ENCODE measurements at places on chromosomes 1 and 21.

DNA sequence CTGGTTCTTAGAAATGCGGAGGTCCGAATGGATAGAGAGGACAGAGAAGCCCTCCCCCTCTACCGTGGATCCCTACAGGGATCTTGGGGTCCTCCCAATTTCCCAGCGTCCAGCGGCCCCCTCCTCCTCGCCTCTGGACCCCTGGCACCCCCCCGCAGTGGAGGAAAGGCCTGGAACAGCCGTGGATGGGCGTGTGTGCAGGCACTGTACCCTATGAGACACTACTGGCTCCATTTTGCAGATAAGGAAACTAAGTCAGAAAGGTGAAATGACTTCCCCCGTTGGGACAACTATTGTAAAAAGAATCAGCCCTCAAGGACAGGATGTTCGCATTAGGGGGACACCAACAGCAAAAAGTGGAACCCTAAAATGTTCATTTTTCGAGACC lies 931 bp upstream of the CLSTN1 start:
- DNase-seq, result no peak

DNA sequence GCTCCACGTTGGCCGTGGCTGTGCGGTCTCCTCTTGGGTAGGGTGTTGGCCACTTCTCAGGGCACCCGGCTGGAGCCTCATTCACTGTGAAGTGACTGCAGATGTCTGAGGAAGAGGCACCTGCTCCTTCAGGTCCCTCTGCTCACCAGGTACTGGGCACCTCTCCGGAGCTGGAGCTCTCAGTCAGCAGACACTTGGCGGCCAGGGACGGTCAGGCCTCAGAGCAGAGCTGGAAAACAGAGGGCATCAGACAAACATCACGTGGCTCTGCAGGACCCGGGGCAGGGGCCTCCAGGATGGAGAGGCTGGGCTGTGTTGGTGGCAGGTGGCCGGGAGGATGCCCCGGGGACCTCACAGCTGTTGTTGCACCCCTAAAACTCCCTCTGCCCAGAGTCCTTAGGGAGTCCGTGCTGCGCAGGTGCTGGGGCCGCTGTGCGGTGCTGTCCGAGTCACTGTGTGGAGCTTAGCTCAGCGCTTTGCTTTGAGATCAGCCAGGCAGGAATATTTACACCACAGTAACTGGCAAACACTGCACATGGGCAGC lies 59.7 kb downstream of the SLX9 start:
- no peak for DNase-seq

- no peak for DNase-seq
These were observed 64.1 kb upstream of the TMEM51 start for GRCh38 chr1:15089258-15089992.

DNA sequence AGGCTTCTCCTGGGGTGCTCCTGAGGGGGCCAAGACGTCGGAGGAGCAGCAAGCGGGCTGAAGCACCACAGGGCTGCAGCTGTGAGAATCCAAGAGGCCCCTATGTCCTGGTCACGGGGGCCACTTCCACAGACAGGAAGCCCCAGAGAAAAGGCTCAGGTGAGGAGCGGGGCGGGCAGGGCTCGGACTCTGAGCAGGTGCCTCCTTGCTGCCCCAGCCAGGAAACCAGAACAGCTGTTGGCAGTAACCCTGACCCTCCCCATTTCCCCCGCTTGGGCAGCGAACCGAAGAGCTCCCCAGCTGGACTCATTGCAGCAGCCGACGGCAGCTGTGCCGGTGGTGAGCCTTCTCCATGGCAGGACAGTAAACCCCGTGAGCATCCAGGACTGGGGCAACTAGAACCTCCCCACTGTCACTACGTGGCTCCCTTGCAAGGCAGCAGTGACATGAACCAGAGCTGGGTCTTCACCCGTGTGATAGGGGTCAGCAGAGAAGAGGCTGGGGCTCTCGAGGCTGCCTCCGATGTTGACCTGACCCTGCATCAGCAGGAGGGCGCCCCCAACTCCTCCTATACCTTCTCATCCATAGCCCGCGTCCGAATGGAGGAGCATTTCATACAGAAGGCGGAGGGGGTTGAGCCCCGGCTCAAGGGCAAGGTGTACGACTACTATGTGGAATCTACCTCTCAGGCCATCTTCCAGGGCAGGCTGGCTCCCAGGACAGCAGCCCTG lies 625 bp downstream of the KLHDC7A start:
- DNase-seq, result no peak

DNA sequence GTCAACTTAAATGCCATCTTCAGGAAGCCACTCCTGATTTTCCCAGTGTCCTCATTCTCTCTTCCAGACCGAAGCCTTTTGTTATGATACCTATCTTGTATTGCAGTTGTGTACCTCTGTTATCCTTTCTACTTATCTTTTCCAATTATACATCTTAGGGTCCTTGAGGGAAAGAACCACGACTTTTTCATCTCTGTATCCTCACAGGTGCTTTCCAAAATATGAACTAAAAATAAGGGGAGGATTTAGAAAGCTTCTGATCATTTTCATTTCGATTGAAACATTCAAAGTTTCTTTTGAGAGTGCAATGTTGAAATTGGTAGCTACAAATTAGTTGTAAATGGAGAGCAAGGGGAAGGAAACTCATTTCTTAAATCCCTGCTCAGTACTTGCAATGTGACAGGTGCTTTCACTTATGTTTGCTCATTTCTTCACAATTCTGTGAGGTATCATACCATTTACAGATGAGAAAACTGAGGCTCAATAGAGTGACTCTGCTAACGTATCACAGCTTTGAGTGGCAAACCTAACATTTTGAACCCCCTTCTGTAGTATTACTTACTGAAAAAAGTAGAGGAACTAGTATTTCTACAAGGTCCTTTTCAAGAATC lies 24.2 kb downstream of the SLC19A2 start:
- DNase-seq, result no peak

DNA sequence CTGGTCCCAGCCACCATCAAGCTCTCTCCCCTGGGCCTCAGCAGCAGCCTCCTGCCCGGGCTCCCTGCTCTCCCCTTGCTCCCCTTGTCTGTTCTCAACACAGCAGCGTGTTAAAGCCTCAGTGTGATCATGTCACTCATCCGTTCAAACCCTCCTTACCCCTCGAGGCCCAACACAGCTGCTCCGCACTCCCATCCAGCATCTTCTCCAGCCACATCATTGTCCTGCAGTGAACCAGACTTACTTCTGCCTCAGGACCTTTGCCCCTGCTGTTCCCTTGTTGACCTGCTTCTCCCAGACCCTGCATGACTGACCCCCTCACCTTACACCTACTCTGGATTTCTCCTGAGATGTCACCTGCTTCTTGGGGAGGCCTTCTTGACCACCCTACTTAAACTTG lies 13.3 kb downstream of the CDK18 start:
- DNase-seq, result no peak

DNA sequence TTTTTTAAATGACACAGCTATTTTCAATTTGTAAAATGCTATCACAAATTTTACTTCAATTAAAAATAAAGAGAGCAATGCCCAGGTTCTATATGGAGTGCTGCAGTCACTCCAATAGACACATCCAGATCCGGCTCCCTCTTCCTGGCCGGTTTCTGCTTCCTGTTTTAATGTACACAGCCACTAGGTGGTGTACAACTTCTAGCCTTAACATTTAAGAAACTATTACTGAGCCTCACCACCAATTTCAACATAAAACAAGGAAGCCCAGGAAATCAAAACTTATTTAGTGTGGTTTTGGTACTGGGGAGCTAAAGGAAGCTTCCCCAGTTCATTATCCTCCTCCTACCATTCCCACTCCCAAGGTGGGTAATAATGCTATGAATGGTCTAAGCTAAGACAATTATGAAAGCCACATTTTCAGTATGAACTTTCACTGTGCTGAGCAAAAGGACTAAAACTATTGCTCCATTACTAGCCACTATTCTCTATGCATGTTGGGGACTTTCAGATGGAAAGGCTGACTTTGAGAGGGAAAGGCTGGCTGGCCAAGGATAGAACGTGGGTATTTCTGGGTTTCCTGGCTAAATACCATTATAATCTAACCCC lies 25.5 kb upstream of the MTMR11 start:
- DNase-seq, result peak; percentile 41

DNA sequence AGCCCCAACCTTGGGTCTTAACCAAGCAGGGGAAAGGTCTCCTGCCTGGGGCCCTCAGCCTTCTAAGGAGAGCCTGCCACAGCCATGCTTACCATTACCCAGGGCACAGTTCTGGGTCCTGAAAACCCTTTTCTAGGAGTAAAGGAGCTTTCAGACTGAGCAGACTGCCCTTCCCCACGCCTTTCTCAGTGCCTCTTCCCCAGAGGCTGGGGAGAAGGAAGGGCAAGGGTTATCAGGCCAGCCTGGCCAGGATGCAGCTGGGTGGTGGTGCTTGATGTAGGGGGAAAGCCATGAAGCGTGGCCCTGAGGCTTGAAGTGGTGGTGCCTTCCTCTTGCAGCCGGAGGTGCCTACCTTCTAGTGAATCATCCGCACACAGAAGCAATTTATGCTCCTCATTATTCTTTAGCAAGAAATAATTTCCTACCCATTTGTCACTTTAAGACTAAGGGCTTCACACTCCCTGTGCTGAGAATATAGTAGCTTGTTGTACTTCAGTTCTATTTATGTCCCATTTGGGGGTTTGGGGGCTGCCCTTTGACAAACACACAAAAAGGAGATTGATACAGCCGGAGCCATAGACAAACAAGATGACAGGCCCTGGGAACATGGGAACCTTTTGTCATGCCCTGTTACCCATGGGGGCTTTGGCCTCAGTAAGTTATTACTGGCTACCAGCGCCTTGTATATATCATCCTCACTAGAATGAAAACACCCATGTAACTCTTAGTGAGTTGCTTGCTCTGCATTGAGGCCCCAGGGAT lies 40.7 kb downstream of the MAN1C1 start:
- no peak for DNase-seq

All from NCI-H226 (cell line).